HS-27A (cell line): ENCODE measurements at places on chromosomes 7 and 10.
A peak's percentile ranks its signal among the peaks of the same experiment; 100 is the strongest.

DNA sequence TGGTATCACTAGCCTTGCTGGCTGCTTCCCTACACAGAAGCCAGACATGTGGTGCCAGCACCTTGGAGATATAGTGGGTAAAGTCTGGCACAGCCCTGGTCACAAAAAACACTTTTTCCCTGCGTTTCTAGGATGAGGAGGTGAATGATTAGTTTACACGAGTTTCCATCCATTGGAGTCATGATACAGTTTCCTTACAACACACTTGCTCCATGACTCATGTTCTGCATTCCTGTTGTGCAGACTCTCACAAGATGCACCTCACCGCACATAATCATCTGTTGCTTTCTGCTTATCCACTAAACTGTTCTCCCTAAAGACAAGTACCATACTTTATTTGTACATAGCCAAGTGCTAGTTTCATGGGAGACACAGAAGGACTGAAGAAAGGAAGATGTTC is 747.1 kb upstream of the GALNT17 start:
- no peak for DNase-seq

DNA sequence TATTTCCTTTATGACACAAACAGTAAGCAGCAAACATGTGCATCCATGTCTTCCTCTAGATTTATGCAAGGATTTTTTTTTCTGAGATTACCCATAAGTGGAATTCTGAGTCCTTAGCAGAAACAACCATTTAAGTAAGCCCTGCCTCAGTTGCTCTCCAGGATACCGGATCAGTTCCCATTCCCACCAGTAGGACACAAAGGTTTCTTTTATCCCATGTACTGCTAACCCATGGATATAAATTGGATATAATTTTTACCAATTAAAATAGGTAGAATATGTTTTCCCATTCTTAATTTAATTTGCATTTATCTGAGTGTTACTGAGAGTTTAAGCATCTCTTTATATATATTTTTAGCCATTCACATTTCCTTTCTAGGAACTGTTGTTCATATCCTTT is 280.9 kb downstream of the FGFR2 start:
- DNase-seq: no peak

- DNase-seq: no peak
Observed at GRCh38 chr7:152925412-152926147, 166.0 kb downstream of the ACTR3B start.

GRCh38 chr7:32921896-32922295 is 30.3 kb upstream of the KBTBD2 start:
- DNase-seq: no peak

GRCh38 chr7:4687956-4688355 is 5.9 kb downstream of the FOXK1 start:
- DNase-seq: no peak

DNA sequence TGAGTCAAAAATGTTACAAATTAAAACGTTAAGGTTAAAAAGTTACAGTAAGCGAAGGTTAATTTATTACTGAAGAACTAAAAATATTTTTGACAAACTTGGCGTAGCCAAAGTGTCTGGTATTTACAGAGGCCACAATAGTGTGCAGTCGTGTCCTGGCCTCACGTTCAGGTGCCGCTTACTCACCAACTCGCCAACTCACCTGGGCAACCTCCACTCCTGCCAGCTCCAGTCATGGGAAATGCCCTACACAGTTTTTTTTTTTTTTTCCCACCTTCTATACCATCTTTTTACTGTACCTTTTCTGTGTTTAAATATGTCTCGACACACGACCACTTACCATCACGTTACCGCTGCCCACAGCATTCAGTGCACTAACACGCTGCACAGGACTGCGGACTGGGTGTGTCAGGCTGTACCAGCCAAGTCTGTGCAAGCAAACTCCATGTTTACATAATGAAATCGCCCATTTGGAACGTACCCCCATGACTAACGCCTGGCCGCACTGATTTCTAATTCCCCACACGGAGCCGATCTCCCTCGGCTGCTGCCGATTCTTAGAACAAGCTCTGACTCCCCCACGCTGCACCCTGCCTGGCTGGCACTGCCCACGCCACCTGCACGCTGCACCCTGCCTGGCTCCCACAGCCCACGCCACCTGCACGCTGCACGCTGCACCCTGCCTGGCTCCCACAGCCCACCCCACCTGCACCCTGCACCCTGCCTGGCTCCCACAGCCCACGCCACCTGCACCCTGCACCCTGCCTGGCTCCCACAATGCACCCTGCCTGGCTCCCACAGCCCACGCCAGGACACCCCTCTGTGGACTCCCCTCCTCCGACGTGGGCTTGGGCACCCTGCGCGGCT is 203.1 kb downstream of the ZMYND11 start:
- no peak for DNase-seq

DNA sequence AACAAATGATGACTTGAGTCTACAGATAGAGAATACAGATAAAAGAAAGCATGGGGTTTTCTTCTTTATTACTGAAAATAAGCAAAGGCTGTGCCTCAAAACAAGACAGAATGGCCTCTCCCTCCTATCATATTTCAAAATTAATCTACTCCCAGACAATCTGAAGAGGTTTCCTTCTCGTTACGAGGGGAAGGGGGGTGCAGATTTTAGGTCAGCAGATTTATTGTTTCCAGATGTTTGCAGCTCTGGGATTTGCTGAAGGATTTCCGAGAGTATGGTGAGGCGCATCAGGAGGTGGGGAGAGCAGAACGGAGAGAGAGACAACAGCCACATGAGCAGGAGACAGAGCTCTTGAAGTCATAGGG is 89.8 kb downstream of the KIAA1549 start:
- no peak for DNase-seq

DNA sequence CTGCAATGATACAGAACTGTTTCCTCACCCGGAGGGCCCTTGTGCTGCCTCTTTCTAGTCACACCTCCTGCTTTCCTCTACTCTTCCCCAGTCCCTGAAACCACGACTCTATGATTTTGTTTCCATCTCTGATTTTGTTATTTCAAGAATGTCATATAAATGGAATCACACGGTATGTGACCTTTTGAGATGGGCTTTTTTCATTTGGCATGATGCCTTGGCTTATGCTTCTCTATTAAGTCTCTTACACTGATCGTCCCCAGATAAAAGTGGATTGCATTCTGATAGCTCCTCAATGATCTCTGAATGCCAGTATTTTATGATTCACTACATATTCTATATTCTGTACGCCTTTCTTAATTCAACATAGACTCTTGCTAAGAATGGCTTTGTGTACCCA is 78.2 kb downstream of the GALNT11 start:
- no peak for DNase-seq

- peak; percentile 11 for DNase-seq
Observed at GRCh38 chr7:90692396-90692795, 96.3 kb downstream of the CDK14 start.

GRCh38 chr10:126250045-126250444 is 138.2 kb downstream of the ADAM12 start:
- no peak for DNase-seq

- DNase-seq: no peak
Observed at GRCh38 chr7:131896165-131896863, 339.9 kb upstream of the PODXL start.

- no peak for DNase-seq
Observed at GRCh38 chr7:95674101-95674500, 77.8 kb upstream of the PDK4 start.

DNA sequence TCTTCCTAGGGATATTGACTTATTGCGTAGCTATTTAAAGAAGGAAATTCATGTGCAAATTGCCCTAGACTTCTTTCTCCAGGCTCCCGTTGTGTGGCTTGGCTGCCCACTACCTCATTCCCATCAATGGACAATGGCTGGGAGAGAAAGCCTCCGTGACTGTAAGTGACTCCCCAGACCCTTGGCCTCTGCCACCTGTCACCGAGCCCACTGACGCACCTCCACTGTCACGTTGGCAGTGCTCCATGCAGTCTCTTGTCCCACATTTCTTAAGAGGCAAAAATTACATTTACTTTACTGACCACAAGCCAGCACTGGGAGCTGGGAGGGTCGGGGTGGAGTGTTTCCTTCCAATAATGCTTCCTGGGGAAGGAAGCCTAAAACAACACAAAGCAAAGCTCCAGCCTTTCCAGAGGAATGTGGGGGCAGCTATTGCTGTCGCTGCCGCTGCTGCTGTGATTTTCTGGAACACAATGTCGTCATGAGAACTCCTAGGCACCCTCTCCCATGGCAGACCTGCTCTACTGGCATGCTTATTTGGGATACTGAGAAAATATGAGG is 89.7 kb upstream of the STEAP1B start:
- DNase-seq: no peak

- DNase-seq: no peak
Observed at GRCh38 chr7:149846021-149846420, 7.8 kb downstream of the ZNF862 start.

DNA sequence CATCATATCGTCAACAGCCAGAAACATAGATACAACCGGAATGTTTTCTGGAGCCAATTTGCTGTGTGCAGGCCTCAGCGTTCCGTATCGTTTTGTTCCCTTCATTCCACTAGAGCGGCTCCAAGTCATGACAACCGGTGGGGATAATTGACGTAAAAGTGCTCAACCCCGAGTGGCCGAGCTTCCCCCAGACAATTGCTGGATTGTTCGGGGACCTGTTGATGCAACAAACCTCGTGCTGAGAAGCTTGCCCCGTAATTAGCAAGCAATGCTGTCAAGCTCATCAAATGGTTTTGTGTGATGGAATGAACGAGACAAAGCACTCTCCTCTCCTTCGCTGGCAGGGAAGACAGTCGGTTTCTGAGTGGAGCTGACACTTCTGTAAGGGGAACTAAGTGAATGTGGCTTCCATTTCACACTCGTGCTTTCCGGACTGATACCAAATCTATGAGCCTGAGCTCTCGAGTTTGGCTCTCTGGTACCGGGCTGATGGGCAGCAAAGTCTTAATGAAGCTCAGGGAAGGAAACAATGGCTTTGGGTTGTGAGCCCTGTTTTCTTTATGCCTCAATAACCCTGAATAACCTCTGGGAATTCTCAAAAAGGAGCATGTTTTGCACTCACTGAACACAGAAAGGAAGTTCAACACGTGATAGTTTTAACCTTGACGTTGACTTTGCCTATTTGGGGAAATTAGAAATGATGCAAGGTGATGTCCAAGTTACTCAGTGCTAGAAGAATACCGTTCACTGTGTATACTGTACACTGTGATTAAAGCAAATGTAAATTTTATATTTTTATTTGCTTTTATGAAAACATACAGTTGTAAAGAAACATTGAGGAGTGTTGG is 220.5 kb downstream of the BAMBI start:
- no peak for DNase-seq

DNA sequence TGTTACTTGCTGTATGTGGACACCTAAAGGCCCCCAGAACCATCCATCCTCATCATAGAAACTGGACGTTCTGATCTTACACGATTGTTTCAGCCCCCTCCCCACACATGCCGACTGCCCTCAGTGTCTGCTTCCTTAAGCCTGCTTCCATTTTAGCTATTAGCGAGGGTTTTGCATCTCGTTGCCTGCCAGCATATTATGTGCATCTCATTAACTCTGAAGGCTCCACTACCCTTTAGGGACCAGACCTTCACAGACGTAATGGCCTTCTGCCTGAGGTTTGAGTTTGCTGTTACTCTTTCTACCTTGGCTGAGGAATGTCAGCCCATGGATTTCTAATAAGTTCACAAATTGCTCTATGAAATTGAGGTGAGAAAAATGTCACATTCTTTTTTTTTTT is 53.9 kb upstream of the LRGUK start:
- no peak for DNase-seq

DNA sequence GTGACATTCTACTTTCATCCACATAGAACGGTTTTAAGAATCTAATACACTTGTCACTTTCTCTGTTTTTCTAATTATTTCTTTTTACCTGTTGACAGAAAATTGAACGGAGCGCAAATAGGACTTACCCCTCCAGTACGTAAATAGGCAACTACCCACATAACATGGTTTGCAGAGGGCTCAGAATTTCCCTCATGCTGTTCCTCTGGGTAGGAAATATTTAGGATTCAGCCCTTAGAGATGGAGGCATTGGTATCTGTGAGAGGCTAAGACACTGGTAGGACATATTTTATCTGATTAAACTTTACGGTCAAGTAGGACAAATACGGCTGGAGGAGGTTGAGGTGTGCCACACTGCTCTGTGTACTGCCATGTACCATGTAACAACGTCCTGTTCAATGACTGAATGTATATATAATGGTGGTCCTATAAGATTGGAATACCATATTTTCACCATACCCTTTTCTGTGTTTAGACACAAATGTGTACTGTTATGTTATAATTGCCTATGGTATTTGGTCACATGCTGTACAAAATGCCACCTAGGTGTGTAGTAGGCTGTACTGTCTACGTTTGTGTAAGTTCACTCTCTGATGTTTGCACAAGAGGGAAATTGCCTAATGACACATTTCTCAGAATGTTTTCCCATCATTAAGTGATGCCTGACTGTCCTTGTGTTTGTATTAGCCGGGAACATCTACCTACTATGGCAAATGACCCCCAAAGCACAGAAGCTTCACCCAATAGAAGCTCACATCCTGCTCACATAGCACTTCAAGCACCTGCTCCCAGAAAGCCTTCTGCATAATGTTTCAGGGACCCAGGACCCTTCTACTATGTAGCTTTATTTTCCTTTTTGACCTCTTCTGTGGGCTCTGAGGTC is 429.4 kb upstream of the AKR1E2 start:
- no peak for DNase-seq

- DNase-seq: peak; percentile 31
Observed at GRCh38 chr7:37916673-37917660, at the start of gene SFRP4. Gene SFRP4 (minus strand): TSS chr7:37916817. CDS start chr7:37916537, 280 bp downstream.

DNA sequence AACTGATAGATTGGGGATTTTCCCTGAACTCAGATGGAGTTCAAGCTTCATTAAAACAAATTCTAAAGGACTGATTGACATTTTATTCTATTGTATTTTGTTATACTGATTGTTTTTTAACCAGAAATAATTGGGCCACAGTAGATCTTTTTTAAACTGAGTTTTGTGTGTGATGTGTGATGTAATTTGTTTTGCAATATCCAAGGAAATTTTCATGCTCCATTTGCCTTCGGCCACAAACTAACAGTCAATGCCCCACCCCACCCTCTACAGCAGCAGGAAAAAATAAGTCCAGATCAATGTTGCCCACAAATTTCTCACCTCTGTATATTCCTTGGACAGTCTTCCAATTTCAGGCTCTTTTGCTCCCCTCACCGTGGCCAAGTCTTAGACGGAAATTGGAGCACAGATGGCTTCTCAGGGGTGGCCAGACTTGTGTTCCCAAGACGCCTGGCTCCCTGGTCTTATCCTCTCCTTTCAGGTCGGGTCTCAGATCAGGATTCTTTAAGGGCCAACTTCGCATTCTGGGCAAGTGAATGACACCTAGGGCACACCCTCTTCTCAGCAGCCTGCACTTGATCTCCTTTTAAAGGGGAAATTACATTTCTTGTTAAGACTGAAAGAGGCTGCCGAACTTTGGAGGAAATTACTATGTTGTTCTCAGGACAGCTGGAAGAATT is at the start of gene SVOPL:
Gene SVOPL, minus strand, starts transcription at position 506 of the 680 bp plus-strand sequence. CDS start 22,317 bp downstream, outside the sequence.
- DNase-seq: no peak

DNA sequence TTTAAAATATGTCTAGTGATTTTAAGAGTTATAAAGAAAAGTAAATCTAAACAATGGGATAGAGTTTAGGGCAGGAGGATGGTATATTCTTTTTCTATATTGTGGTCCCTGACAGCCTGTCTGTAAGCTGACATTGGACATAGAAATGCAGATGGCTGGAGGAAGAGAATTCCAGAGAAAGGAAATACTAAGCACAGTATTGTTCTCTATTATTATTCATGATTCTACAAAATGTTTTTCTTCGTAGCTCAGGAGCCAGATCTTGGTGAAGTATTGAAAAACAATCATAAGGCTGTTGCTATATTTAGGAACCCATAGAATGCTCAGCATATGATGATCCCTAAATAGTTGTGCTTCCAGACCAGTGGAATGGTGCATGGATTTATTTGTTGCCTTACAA is 117.0 kb upstream of the FAM3C start:
- DNase-seq: no peak

GRCh38 chr10:86299562-86299961 is 67.0 kb downstream of the GRID1 start:
- no peak for DNase-seq
